ENCODE measurements at places on chromosomes 11 and 22.

DNA sequence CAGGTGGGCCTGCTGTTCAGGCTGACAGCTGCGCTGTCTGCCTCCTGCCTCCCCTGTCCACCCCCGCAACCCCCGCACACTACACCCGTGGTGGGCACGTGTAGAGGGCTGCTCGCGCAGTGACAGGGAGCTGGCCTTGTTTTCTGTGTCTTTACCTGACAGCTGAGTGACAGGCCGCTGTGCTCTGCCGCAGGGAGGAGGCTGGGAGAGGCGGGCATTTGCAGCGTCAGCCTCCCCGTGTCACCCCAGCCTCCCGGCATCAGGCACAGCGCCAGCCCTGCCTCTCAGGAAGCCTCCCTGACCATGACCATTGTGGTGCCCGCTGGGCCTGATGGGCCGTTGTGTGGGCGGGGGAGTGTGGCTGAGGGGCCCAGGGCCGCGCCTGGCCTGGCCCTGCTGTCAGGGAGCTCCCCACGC is 32.0 kb upstream of the RELT start:
- peak; percentile 16 for DNase-seq

DNA sequence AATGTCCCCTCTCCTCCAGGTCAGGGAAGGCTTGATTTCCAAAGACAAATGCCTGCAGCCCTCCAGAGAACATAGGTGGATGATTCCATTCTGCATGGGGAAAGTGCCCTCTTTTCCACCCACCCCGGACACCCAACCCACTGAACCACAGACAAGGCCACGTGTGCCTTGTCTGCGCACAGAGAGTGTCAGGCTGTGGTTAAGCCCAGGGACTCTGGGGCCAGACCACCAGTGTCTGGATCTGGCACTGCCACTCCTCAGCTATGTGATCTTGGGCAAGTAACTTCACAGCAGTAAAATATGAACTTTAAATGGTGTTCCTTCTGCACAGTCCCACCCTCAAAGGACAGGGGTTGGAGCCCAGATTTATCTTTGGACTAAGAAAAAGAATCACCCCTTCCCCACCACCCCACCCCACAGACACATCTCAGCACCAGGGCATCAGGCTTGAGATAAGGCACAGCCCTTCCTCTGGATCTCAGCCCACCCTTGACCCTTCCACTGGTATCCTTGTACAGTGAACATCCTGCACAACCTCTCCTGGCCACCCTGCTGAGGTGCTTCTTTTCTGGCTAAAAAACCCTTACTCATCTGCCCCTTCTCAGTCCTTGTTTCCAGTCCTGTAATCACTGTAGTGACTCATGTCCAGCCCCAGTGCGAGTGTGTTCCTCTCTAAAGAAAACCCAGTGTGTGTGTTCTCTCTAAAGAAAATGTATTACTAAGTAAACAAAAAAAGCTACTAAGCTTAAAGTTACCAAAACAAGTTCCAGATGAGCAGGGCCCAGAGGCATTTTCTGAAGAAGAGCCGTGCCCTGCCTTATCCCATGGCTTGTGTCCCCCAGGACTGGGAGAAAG is 1.9 kb upstream of the PTGDR2 start:
- DNase-seq: no peak

- no peak for DNase-seq
Measured at GRCh38 chr11:69352715-69353319, 58.9 kb downstream of the MYEOV start.

DNA sequence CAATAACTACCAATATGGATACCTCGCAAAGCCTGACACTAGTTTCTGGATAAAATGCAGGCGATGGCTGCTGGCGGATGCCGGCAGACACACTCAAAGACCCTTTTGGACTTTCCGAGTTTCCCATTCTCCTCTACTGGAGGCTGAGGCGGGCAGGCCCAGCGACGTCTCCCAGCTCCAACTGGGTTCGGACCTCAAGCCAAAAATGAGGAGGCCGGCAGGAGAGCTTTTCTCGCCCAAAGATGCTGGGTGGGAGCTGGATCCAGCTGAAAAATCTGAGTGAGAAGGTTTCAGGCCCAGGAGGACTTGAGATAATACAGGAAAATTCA is 428 bp upstream of the FEZ1 start:
- DNase-seq: no peak

DNA sequence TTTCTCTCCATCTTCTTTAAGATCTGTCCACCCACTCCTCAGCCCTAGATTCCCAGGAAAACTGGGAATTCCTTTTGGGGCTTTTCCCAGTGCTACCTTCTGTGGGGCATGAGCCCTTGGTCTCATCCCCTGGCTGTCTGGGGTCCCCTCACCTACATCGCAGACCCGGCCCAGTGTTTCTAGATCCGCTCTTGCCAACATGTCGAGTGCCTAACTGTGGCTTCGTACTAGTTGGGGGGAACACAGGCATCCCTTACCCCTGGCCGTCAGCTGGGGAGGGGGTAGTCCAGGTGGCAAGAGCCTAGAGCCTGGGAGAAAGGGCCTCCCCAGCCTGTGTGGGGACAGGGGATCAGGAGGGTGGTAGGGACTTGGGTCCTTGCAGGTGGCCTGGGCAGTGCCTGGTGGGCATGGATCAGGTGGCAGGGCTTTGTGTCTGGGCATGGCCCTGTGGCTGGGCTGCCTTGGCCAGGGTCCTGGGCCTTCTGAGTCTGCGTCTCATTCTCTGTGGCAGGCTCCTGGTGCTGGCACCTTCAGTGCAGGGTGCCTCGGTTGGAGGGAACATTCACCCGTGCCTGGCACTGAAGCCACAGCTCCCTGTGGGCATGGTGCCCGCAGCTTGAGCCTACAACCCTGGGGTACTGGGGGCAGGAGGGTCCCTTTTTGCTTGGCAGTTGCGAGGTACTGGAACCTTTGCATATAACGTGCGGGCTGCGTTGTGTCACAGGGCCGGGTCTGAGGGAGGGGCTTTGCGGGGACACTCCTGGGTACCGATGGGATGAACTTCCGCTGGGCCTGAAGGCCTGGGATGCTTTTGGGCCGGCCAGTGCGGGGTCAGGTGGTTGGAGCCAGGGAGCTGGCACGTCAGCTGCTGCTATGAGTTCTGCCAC is 4.1 kb downstream of the KCNQ1 start:
- no peak for DNase-seq

DNA sequence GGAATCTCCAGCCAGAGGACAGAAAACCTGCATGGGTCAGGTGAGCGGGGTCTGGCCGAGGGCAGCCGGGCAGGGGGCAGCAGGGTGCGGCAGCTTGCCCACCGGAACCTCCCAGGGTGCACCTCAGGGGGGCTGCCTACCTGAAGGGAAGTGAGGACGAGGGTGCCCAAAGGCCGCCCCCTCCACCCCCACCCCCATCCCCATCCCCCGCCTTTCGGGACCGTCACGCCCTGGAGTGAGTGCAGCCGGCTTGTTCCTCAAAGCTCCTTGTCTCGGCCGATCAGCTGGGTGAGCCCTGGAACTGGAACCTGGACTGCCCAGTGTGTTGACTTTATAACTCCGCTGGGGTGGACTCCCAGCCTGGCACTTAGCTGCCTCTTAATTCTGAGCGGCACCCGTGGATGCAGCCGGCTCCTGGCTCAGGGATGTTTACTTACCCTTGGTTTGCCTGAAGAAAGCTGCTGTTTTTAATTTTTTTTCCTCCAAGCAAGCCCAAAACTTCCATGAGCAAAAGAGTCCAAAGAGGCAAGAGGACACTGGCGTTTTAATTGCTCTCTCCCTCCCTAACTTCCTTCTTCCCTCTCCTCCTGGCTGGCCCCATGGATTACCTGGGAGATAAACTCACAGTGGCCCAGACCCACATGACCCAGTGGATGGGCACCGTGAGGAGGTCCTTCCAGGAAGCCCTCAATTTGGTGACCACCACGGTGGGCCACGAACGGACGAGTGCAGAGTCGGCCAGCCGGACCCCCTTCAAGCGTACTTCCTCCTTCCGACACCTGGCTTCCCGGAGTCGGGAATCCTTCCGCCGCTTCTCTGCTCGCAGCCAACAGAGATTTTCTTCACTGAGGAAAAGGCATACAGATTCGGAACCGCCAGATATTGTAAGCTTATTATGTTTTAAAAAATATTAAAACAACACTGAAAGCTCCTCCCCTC is 87.8 kb upstream of the CRYBB3 start:
- DNase-seq: no peak

DNA sequence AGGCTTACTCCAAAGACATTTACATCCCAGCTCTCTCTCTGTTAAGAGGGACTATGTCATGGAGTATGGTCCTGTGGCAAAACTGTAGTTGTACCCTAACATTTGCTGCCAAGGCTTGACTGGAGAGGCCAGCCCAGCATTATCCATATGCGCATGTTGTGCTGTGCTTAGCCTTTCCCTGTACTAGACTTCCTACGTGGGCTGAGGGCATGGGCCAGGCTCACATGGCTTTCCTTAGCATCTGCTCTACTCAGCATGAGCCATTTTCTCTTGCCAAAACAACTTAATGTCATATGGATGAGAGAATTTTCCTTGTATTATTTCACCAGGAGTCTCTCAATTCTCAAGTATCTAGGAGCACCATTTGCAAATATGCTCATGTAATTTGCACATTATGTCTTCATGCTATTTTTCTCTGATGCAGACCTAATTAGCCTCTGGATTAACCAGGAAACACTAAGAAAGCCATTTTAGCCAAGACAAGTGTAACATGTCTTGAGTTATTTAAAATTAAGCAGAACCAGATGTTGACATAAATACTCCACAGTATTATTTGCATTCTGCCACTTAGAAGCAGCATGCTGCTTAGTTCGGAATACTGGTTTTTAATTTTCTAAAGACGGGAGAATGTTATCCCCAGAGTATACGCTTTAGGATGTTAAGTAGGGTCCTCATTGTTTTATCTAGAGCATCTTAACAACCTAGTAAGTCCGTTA is 71.7 kb upstream of the FAR1 start:
- DNase-seq: no peak

DNA sequence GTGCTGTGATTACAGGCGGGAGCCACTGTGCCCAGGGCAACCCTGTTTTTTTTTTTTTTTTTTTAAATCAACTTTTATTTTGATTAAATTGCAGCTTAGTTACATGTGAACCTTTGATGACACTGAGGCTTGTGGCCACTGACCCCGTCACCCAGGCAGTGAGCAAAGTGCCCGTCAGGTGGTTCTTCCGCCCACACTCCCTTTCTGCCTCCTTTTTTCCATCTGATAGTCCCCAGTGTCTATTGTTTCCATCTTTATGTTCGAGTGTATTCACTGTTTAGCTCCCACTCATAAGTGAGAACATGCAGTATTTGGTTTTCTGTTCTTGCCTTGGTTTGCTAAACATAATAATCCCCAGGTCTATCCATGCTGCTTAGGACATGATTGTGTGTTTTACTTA is 110.9 kb upstream of the GRK3 start:
- no peak for DNase-seq

GRCh38 chr11:130886704-130887103 is 29.6 kb downstream of the SNX19 start:
- no peak for DNase-seq

GRCh38 chr11:110329445-110329844 is 33.0 kb upstream of the RDX start:
- no peak for DNase-seq

GRCh38 chr22:17820879-17821439 is 46.7 kb upstream of the BID start:
- no peak for DNase-seq

DNA sequence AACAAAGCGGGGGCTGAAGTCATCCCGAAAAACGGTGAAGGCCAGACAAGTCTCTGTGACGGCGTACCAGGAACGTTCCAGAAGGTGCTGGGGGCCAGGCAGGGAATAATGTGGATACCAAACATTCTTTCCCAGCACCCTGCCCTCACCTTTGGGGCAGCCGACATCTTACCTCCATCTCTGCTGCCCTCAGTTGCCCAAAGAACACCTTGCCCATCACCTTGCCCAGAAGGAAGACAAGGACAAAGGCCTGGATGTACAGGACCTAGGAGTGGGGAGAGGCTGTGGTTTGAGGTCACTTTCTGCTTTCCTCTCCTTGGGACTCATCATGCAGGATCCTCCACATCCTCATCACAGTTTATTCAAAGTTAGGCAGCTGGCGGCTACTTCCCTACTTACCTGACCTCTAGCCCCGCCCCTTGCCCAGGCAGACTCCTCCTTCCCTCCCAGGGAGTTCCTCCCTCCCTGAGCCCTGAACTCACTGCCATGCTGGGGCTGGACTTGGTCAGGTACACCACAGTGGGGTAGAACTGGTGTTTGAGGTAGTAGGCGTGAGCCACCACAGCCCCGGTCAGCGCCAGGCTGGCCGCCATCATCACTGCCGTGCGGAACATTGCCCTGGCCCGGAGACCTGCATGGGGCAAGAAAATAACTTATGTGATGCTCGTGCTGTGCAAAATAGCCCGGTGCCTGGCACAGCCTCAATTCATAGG is 1.2 kb downstream of the SYVN1 start:
- DNase-seq: no peak

- no peak for DNase-seq
Measured at GRCh38 chr22:22820626-22821025, 67.0 kb upstream of the IGLL5 start.

DNA sequence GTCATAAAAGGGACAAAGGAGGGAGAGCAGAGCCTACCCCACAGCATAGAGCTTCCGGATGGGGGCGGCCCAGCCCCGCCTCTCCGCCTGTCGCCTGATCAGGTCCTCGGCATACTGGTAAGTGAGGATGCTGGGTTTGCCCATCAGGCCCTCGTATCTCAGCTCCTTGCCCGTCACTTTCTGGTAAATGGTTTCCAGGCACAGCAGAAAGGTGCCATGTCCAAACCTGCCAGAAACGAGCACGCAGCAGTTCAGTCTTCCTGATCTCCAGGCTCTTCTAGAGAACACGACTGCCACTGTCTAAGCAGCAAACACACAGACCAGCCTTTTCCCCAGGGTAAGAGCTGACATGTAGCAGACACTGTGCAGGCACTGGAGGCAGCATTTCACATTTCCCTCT is 17.4 kb upstream of the TMEM121B start:
- no peak for DNase-seq

DNA sequence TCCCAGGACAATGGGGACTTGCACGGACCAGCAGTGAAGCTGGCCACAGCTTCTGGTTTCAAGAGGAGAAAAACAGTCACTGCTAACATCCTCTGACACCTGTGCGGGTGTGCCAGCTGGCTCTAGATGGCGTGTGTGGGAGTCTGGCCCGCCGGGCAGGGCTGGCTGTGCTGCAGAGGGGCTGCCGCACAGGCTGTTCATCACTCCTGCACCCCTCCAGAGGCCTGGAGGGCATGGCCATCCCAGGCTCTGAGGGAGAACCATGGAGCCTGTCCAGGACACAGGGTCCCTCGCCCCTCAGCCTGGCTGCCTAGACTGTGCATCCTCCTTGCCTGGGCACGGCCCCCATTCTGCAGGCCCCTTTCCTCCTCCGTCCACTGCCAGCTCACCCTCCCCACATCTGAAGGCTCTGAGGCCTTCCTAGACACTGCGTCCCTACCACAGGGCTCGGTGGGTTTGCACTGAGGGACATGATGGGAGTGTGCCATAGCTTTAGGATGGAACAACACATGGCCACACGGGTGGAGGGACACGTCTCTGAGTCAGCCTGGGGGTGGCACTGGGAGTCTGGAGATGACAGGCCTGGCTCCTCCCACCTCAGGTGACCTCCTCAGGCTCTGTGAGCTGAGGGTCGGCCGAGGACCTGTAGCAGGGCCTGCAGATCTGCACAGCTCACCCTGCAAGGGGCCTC is 42.1 kb upstream of the GNB1L start:
- DNase-seq: no peak
